Smooth muscle cell of the brain vasculature (primary cell): ENCODE measurements at places on chromosomes 6 and 20.

DNA sequence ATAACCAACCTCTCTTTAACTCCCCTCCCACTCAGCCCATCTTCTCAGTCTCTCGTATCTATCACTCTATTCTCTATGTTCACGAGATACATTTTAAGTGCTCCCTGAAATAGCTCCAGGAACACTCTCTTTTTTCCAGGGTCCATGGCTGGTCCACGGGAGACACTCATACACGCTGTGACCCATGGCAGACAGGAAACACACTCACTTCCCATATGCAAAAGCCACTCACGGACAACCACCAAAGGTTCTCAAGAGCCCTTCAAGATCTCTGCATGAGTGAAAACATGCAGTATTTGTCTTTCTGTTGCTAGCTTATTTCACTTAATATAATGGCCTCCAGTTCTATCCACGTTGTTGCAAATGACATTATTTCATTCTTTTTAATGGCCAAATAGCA, 71.4 kb upstream of the PCSK2 start:
- no peak for DNase-seq

- DNase-seq = no peak
Measured at GRCh38 chr6:7921046-7921445, 10.5 kb upstream of the TXNDC5 start.

DNA sequence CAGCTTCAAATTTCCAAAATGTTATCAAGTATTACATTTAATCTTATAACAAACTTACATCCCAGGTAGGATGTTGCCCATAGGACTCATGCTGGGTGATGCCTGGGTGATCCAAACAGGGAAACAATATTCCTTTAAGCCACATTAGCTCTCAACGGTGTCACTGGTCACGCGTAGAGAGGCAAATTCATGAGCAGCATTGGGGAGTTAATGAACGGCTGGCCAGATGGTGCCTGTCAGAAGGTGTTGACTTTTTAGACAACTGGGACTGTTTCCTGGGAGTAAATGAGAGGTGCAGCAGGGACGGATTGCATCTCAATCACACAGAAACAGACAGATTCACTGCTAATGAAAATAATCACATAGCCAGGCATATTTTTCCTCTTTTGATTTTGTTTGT, 83.3 kb upstream of the ID4 start:
- no peak for DNase-seq

DNA sequence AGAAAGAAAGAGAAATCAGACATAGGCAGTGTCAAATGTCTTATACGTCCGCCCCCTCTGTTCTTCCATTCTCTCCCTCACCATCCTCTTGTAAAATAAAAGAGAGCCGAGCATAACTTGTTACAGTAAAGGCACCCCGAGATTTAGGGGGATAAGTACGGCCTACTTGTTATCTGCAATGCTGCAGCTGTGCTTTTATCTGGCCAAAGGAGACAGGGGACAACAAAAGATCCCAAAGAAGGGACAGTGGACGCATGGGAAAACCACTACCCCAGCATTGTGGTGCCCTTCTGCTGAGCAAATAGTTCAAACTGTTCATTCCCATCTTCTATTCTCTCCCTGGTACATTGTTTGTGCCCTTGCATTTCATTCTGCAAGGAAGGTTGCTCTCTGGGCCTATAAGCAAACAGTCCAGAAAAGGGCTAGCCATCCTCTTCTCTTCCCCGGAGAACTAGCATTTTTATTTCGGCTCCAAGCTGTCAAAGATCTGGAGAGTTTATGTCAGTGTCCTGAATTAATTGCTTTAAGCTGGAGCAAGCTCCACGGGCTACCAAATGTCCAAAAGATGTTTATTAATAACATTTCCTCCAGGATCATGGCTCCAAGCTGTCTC, 22.3 kb downstream of the FOXA2 start:
- DNase-seq = no peak

- no peak for DNase-seq
Measured at GRCh38 chr20:60215816-60216730, 257.9 kb downstream of the CDH26 start.

- no peak for DNase-seq
Measured at GRCh38 chr6:118677193-118677592, 25.8 kb upstream of the CEP85L start.

GRCh38 chr20:52722926-52723688, 249.1 kb upstream of the TSHZ2 start:
- no peak for DNase-seq
